Non-pigmented ciliary epithelial cell (primary cell): ENCODE measurements at places on chromosomes 12 and 14.

GRCh38 chr14:65131301-65131701, 29.0 kb upstream of the MAX start:
- DNase-seq: peak; percentile 32

GRCh38 chr12:46921048-46921763, 95.4 kb upstream of the SLC38A4 start:
- no peak for DNase-seq

GRCh38 chr12:110548678-110549077, 34.4 kb downstream of the PPTC7 start:
- DNase-seq: no peak

GRCh38 chr14:90608929-90609341, 207.3 kb downstream of the TTC7B start:
- no peak for DNase-seq

DNA sequence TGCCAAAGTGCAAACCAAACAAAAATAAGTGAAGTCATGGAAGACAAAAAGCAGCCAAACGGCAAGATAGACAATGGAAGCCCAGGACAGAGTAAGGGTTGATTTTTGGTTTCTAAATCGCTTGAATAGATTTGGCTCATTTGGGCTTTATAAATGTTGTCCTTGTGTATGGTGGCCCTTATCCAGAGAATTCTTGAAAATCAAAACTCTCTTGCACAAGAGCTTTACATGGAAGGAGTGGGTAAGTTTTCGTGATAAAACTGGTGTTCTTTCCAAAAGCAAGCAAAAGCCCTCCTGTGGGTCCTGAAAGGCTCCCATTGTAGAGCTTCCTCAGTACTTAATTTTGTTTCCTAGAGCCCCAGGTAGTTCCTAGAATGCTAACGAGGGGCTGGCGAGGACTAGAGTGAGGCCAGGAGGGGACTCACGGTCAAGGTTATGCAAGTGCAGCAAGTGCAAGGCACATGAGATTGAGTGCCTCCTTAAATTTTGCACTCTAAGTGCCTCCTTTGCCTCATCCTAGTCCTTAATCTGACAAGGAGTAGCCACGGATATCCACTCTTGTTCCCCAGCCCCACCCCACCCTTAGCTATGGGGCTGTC, 4.1 kb downstream of the SIX6 start:
- no peak for DNase-seq
